ENCODE measurements at places on chromosomes 2 and 18.

- DNase-seq: no peak
Measured at GRCh38 chr18:56869189-56869777, 218.1 kb downstream of the WDR7 start.

- DNase-seq: peak; percentile 63
Measured at GRCh38 chr2:10844097-10844496, 31.5 kb upstream of the PDIA6 start.

GRCh38 chr2:11344956-11345677 lies 681 bp upstream of the ROCK2 start:
- DNase-seq: no peak

- DNase-seq: no peak
Measured at GRCh38 chr2:177568893-177569292, 176.3 kb downstream of the AGPS start.
